ENCODE measurements at places on chromosomes 16 and 17.
A peak's percentile ranks its signal among the peaks of the same experiment; 100 is the strongest.

DNA sequence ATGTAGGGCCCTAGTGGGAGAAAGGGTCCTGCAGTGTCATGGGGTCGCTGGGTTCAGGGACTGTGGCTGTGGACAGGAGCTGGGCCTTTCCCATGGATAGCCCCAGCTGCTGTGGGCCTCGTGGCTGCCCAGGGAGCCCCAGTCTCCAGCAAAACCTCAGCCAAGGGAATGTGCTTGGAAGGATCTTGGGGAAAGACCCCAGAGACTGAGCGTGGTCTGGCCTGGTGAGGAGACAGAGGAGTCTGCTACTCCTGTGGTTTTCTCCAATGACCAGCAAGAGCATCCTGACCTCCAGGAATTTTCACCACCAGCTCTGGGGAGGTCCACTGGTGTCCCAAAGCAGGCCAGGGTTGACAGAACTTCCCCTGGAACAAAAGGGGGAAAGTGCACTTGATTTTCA is 42.3 kb downstream of the RNF112 start:
- DNase-seq: no peak

GRCh38 chr17:31490671-31491375 is 99.3 kb downstream of the RAB11FIP4 start:
- no peak for DNase-seq

- DNase-seq: peak; percentile 84
Measured at GRCh38 chr17:1590029-1590746, 27.6 kb upstream of the PITPNA start.

GRCh38 chr16:49055824-49056545 is 225.7 kb downstream of the CBLN1 start:
- no peak for DNase-seq

DNA sequence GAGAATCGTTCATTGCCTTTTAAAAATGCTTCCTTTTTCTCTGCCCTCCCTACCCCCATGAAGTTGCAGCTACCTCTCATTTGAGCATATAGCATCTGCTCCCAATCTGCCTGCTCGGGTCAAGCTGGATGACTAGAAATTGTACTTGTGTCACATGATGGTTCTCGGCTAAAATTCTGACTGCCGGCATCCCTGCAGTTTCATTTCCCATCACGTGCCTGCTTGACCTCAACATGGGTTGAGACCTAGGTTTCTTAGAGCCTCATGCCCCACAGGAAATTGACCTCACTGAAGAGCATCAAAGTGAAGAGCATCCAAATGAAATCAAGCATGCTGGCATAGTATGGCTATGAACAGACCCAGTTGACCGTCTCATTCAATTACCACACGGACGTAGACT is 581.6 kb upstream of the PSMD7 start:
- no peak for DNase-seq

- no peak for DNase-seq
Measured at GRCh38 chr17:57544401-57544800, 200.7 kb downstream of the CCDC182 start.

Data from stromal cell of bone marrow (primary cell).